ENCODE measurements at places on chromosomes 6 and 20.

DNA sequence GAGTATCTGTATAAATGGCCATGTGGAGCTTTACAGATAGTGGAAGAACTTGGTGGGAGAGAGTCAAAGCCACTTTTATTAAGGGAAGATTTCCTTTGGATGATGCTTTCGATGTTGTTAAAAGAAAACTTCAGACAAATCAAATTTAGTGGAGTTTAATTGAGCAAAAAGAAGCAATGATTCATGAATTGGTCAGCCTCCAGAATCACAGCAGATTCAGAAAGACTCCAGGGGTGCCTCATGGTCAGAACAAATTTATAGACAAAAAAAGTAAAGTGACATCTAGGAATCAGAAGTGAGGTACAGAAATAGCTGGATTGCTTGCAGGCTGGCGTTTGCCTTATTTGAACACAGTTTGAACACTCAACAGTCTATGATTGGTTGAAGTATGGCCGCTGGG lies 5.3 kb upstream of the CGA start:
- no peak for DNase-seq

DNA sequence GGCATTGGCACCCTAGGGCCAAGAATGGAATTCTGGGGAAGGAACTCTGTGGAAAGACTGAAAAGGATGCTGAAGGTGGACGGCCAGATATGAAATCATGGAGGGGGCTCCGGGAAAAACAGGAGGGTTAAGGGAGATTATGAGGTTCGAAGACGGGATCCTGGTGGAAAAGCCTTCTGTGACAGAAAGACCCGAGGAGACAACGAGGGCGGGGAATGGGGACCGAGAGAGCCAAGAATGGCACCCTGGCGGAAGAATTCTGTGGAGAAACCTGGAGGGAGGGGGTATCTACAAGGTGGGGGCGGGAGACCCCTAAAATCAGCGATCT lies 426 bp downstream of the TRMT6 start:
- no peak for DNase-seq

DNA sequence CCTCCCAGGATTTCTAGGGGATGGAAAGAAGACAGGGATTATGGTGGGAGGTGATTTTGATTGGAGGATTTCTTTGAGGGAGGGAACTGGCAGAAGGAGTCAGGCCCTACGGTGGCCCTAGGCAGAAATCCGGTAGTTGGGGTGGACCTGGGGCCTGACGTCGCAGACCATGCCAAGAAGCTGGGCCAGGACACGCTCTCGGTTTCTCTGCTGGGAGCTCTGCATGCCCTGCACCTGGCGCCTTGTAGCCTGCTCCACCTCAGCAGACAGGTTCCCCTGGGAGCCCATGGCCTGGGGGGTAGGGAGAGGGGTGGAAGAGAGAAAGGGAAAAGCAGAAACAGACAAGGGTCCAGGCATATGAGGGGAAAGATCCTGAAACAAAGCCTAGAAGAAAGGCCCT lies 1.1 kb downstream of the ATP6V1G2 start:
- no peak for DNase-seq

DNA sequence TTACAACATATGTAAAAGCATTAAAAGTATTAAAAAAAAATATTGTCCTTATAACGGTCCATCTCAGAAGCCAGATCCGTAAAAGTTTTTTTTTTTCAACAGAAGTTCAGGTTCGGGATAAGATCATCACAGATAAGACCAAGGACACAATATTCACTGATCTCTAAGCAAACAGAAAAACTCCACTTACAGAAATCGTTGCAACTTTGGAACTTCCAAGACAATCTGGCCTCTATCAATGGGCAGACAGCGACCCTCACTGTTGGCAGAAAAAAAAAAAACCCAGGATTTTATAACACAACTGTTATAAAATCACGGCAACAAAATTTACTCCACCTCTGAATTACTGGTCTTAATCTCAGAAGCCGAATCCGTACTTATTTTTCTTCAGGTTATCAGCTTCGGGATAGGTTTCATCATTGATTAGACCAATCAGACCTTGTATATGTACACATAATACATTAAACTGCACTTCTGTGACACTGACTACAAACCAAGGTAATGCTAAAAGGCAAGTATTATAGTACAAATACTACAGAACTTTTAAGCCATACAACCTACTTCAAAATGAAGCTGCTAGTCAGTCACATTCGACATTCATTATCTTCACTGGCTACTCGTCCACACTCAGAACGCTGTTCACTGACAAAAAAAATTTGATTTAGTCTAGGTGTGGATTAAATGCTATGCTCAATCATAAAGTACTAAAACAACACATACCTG lies 34.7 kb upstream of the SYNCRIP start:
- DNase-seq = peak; percentile 55

GRCh38 chr6:75893058-75893775 lies 144.2 kb downstream of the MYO6 start:
- DNase-seq = peak; percentile 64

- no peak for DNase-seq
Observed at GRCh38 chr6:38476888-38477287, 162.8 kb downstream of the BTBD9 start.

- DNase-seq = no peak
Observed at GRCh38 chr6:151142676-151143075, 97.1 kb upstream of the AKAP12 start.

DNA sequence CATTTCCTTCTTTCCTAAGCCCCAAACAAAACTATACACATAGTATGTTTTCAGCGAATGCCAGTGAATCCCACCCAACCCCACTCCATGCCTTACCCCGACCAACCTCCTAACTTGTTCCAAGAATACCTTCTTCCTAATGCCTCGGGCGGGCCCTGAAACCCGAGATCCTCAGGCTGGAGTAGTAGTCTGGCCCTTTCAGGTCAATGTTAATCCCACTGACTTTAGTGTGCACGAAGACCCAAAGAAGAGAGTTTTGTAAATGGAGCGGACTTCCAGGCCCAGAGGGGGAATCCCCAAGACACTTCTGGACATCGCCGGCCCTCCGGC lies 394 bp downstream of the YIPF3 start:
- DNase-seq = no peak

DNA sequence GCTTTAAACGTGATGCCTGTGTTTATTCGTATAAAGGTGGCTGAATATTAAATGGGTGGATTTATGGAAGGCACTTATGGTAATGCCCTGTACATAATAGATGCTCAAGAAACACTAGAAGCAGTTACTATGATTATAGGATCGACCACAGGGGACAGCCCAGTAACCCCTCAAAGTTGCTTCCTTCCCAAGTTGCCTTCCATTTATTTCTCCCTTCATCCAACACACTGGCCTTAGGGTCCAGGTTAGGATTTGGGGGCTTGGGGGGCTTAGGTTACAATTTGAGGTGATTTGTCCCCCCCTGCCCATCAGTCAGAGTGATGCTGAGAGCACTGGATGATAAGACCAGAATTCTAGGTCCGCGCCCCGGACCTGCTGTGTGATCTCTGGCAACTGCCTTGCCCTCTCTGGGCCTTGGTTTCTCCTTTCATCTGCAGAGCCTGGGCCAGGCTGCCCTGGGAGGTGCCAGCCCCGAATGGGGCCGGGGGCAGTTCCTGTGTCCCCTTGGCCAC lies 101.5 kb downstream of the CEBPB start:
- no peak for DNase-seq

GRCh38 chr6:124964764-124965105 lies 2.5 kb downstream of the RNF217 start:
- DNase-seq = no peak

DNA sequence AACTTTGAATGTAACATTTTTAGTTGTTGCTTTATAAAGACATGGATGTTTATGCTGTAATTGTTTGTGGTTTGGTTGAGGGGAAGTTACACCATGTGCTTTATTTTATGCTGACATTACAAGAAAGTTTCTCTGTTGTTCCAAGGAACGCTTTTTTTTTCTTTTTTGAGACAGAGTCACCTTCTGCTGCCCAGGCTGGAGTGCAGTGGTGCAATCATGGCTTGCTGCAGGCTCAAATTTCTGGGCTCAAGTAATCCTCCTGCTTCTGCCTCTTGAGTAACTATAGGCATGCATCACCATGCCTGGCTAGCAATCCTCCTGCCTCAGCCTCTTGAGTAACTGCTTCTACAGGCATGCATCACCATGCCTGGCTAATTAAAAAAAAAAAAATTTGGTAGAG lies 21.0 kb upstream of the IFNGR1 start:
- DNase-seq = no peak

- DNase-seq = no peak
Observed at GRCh38 chr6:157172830-157173536, 150.3 kb downstream of the TMEM242 start.

GRCh38 chr20:20206788-20207187 lies 154.5 kb downstream of the CFAP61 start:
- no peak for DNase-seq

DNA sequence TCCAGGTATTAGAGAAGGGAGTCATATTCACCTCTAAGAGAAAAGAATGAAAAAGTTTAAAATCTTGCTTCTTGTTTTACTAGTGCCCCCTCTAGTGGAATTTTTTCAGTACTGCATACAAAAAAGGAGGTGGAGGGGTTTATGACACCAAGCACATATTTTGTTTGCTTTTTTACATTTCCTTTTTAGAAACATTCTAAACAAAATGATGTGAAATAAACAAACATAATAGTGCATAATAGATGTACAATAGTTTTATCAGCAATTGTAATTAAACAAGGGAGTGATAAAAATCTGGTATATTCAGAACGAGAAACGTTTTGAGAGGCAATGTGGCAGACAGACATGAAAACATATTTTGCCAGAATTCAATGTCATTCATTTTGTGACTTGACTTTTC lies 111.0 kb upstream of the TFAP2D start:
- peak; percentile 36 for DNase-seq
